ENCODE measurements at places on chromosomes 5 and 9.
A peak's percentile ranks its signal among the peaks of the same experiment; 100 is the strongest.

GRCh38 chr5:71821029-71821428, 102.0 kb downstream of the CARTPT start:
- no peak for DNase-seq

- DNase-seq, result no peak
Observed at GRCh38 chr5:167850911-167851310, 440.5 kb upstream of the WWC1 start.

DNA sequence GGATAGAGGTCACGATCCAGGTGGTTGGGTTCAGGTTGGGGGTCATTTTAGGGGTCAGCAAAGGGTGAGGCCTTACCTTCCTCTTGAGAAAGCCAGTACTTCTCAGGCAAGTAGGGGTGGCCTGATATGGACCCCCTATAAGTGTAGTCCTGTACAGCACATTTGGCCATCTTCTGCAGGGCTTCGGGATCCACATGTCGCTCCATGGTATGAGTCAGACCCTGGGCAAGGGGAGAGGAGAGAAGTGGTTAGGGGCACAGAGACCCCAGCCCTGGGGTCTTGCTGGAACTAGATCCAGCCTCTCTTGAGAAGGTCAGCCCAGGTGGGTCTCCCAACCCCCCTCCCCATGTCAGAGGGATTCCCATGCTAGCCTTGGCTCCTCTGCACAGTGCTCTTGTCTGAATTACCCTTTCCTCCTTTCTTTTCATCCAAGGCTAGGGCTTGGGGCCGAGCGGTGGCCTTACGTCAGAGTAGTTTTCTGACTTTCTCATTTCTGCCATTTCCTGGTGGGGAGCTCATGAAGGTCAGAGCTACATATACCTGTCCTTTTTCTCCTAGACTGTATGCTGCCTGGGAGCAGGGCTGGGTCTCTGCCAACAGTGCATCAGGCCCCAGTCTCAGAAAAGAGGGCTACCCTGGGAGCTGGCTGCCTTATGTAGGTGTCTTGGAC, 9.0 kb upstream of the MYORG start:
- DNase-seq, result peak; percentile 19

DNA sequence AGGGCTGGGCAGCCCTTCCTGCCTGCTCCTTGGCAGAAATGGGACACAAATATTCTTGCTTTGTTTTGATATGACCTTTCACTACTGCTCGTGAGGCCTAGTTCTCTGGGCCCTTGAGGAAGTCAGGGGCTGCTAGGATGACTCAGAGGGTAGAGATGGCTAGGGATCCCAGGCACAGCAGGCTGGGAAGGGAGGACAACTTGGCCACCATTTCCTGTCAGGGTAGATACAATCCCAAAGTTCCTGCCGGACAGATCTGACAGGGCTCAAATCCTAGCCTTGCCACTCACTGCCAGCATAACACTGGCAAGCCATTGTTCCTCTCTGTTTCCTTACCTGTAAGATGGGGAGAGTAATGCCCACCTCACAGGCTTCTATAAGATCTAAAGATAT, 31.7 kb upstream of the MEIKIN start:
- peak; percentile 54 for DNase-seq

GRCh38 chr5:153881687-153882086, 157.0 kb downstream of the FAM114A2 start:
- no peak for DNase-seq

DNA sequence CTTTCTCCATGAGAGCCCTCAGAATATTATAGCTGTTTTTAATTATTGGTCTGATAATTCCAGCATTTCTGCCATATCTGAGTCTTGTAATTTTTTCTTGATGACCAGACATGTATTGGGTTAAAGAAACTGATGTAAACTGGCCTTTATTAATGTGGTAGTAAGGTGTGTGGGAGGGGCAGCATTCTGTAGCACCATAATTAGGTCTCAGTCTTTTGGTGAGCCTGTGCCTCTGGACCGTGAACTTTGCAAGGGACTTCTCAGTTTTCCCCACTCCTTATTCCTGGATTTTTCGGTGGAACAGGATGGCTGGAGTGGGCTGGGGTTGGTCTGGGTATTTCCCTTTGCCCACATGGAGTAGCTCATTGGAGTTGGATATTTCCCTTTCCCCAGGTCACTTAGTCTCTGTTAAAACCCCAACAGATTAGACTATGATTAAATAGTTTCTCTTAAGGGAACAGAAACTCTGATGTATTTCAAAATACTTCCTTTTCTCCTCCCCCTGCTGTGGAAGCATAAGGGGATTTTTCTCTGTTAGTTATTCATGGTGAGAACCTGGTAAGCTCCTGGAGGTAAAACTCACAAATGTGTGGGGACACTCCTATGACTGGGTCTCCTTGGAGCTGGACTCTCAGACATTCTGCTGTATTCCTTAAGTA, 52.4 kb downstream of the FSD1L start:
- DNase-seq, result no peak

DNA sequence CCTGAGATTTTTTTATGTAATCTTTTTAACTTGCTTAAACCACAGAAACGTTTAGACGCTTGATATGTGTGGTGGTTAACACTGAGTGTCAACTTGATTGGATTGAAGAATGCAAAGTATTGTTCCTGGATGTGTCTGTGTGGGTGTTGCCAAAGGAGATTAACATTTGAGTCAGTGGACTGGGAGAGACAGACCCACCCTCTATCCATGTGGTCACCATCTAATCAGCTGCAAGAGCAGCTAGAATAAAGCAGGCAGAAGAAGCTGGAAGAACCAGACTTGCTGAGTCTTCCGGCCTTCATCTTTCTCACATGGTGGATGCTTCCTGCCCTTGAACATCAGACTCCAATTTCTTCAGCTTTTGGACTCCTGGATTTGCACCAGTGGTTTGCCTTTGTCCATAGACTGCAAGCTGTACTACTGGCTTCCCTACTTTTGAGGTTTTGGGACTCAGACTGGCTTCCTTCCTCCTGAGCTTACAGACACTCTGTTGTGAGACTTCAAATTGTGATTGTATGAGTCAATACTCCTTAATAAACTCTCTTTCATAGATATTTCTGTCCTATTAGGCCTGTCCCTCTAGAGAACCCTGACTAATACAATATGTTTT, 816.0 kb upstream of the CDH9 start:
- DNase-seq, result no peak

DNA sequence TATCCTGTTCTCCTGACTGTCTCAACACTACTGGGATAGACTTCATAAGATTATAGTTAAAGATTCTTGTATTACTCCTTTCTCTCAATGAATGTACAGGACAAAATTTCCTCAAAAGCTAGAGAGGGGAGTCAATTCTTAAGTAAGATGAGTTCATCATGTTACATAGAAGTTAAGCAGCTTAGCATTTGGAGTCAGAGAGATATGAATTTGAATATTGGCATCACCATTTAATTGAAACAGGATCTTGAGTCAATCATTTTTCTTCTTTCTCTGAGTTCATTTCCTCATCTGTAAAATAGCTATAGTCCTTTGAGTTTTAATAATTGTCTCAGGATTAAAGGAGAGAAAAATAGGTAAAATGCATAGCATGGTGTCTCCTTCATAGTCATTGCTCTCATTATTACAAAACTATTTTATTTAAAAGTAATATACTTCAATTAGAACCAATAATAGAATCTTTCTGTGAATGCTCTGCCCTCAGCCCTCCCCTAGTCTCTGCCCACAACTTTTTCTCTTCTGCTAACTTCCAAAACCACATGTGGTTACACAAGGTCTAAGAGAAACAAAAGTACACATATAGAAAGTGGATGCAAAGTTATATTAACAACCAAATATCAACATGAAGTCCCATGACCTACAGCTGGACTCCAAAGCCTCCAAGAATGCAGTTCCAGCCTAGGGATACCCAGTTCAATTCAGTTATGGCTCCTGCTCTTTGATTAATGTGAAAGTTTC, 265.6 kb downstream of the TLE1 start:
- no peak for DNase-seq

GRCh38 chr9:68912561-68912960, 101.4 kb downstream of the PRKACG start:
- DNase-seq, result no peak

GRCh38 chr9:112648624-112649023, 69.3 kb downstream of the INIP start:
- DNase-seq, result no peak

GRCh38 chr9:121949364-121949763, 143.7 kb downstream of the TTLL11 start:
- no peak for DNase-seq

- no peak for DNase-seq
Observed at GRCh38 chr5:171582849-171583248, 163.4 kb downstream of the FGF18 start.

- no peak for DNase-seq
Observed at GRCh38 chr9:79880626-79881025, 308.9 kb downstream of the TLE4 start.

DNA sequence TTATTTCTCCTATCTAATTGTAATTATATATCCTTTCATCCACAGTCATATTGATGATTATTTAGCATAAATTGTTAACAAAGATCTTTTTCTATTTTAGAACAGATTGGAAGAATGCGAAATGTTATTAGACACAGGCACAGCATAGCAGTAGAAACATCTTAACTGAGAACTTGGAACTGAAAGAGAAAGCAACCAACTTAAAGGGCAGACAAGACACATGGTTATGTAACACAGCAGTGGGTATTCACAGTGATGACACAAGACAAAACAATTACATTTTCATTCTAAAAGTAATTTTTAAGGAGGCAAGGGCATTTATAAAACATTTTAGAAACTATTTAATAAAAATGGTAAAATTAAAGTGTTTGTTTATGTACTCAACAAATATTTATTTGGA, 57.7 kb upstream of the MEF2C start:
- no peak for DNase-seq

GRCh38 chr5:113632996-113633395, 119.5 kb downstream of the YTHDC2 start:
- DNase-seq, result no peak

GRCh38 chr9:2087500-2088313, 72.6 kb downstream of the SMARCA2 start:
- no peak for DNase-seq
